ENCODE measurements at places on chromosomes 4 and X.
A peak's percentile ranks its signal among the peaks of the same experiment; 100 is the strongest.

- no peak for DNase-seq
These were observed 89.5 kb downstream of the BMP3 start for GRCh38 chr4:81120055-81120454.

DNA sequence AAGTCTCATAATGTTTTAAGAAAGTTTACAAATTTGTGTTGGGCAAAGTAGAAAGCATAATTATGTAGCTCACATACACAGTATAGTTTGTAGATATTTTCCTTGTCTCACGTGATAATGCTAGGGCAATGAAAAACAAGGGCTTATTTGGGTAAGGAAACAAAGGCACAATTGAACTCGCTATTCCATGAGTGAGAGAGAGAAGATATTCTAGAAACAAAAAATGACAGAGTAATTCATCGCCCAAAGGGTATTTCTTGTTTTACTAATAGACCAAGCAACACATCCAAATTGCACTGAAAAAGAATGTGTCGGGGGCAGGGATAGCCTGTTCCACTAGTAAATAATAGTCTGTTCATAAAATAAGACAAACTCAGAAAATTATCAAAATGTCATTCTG lies 3.6 kb upstream of the ASB11 start:
- peak; percentile 68 for DNase-seq

GRCh38 chr4:120281581-120281980 lies 214.9 kb upstream of the MAD2L1 start:
- no peak for DNase-seq

DNA sequence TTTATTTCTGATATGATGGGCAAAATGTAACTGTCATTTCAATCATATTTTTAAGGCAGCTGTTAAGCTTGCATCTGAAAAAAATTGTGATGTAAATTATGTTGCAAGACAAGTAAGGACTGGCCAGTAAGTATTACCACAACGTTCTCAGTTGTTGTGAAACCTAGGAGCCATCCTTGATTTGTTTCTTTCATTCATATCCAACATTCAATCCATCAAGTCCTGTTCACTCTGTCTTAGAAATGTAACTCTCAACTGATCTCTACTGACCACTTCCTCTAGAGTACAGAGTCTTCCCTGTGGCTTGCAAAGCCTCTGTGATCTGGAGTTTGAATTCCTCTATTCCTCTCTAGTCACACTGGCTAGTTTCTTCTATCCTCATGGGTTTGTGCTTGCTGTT lies 161.4 kb upstream of the MAD2L1 start:
- no peak for DNase-seq

DNA sequence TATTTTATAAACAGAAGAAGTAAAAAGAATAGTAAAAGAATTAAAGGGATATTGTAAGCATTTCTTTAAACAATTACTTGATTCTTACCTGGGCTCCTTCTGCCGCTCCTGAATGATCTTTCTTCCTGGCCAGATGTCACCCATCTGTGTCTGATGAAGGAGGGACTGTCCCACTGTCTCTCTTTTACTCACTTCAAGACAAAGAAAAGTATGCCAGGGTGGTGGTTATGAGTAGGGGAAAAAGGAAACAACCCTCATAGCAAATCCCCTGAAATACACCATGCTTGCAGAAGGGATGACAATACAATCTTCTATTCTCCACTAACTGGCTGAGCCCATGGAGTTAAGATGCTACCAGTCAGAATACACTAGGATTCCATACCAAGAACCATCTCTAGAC lies 31.1 kb downstream of the SYTL4 start:
- DNase-seq: no peak

All from putamen (tissue), 1 donor.